ENCODE measurements at places on chromosomes 16 and 17.
A peak's percentile ranks its signal among the peaks of the same experiment; 100 is the strongest.

- no peak for DNase-seq
Measured at GRCh38 chr17:74875977-74876593, 3.3 kb upstream of the FDXR start.

DNA sequence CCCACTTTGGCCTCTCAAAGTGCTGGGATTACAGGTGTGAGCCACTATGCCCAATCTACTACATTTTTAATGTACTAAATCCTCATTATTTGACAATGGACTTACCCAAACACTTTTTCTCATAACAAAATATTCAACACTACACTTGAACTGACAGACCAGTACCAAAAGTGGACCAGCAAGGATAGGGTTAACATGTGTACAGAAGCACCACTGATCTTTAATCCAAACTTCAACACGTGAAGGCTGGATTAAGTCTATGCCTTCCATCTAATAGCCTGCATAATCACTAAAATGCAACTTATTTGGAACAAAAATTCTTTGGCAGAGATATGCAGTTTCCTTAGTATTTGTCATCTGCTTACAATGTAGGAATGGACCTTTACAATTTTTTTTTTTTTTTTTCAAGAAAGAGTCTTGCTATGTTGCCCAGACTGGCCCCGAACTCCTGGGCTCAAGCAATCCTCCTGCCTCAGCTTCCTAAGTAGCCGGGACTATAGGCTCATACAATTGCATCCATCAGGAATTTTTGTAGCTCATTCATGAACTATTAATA lies 60.0 kb upstream of the BCAR1 start:
- DNase-seq = no peak

DNA sequence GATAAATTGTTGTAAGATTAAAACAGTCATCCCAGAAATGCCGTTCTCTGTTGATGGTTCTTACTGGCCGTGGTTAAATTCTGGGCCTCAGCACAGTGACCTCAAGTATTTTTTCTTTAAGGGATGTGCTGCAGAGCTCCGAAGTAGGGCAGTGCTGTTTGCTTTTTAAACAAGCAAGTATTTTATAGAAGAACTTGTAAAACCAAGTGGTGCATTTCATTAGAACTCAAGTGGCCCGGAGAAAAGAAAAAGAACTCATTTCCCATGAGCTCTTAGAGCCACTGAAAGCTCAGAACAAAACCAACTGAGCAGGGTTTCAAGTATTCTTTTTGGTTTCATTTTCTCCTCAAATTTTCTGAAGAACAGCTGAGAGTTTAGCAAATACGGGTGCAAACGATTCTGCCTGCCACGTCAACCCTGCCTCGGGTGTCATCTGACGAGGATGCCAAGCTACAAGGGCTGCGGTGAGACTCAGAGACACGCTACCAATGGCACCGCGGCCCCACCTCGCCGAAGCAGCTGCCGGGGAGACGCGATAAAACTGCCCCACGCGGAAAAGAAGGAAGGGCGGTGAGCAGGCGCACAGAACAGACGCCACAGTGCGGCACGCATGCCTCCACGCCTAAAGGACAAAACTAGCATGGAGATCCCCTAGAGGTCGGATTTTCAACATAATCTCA lies 6.3 kb downstream of the LMF1 start:
- DNase-seq = no peak

DNA sequence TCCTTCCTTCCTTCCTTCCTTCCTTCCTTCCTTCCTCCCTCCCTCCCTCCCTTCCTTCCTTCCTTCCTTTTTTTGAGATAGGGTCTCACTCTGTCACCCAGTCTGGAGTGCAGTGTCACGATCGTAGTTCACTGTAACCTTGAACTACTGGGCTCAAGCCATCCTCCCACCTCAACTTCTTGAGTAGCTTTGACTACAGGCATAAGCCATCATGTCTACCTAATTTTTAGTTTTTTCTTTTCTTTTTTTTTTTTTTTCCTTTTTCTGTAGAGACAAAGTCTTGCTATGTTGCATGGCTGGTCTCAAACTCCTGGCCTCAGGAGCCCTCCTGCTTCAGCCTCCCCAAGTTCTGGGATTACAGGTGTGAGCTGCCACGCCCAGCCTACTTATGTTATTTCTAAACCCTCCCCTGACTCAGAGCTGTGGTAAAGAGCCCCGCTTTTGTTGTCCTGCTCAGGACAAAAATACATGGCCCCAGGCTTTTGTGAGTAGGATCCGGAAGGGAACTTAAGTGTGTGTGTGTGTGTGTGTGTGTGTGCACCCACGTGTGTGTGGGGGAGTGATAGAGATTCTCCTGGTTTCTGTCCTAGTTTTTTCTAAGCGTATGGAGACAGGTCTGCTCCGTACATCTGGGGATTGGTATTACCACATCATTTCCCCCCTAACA lies 67.1 kb downstream of the PRKCB start:
- no peak for DNase-seq

GRCh38 chr16:14415291-14415690 lies 214.8 kb downstream of the PARN start:
- DNase-seq = peak; percentile 11

GRCh38 chr17:58643147-58643546 lies 48.7 kb downstream of the TEX14 start:
- no peak for DNase-seq

DNA sequence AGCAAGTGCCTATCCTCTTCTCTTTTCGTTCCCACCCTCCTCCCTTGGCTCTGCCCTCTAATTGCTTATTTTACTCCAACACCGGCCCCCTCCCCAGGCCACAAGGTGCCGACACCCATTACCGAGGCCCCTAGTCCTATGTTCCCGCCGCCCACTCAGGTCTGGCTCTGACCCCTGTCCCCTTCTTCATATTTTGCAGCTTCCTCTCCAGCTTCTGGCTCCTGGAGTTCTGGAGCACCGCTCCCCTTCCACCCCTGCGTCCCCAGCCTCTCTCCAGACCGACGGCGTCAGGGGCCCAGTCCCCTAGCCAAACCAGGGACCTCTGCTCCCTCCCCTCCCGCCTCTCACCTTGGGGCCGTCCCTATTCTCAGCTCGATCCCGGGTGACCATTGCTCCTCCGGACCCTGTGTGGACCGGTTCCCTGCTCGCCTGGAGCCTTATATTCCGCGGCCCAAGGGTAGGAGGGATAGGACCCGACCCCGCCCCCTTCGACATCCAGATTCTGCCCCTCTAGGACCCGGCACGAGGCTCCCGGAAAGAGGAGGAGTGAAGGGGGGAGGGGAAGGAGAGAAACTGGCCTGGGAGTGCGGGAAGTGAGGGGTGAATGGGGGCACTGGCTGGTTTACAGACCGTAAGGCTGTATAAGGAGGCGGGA lies at the start of gene HES7:
Gene HES7 (minus strand): TSS at position 412 of the 655 bp plus-strand sequence. CDS start 22 bp downstream, at position 390.
- DNase-seq = no peak

DNA sequence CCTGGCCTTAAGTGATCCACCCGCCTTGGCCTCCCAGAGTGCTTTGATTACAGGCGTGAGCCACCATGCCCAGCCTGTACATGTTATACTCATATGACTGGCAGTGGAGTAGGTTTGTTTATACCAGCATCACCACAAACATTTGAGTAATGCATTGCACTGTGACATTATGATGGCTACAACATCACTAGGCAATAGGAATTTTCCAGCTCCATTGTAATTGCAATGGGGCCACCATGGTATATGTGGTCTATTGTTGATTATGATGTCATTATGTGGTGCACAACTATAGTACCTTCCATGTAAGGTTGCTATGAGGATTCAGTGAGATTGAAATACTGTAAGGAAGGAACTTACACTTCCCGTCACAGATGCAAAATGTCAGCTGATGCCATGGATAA lies 168.9 kb downstream of the COPRS start:
- no peak for DNase-seq

DNA sequence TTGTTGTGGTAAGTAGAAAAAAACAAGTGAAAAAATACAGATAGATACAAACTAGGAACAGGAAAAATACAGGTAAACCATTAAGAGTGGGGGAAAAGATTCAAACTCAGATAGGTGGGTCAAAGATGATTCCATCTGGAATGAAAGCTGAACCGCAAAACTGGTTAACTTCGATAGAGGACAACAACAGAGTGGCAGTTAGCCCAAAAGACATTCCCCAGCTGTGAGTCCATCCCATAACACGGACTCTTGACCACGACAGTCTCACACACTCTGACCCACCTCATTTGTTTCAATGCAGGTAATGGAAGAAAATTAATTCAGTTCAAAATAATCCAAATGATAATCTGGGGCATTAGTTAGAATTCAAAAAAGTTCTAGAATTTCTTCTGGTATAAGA lies 13.5 kb downstream of the ELAC2 start:
- DNase-seq = no peak

GRCh38 chr16:13111747-13112146 lies 210.3 kb downstream of the SHISA9 start:
- no peak for DNase-seq

- DNase-seq = no peak
Measured at GRCh38 chr16:73048292-73049080, 558 bp upstream of the ZFHX3 start.

- no peak for DNase-seq
Measured at GRCh38 chr17:16072031-16072430, 72.4 kb downstream of the TTC19 start.

DNA sequence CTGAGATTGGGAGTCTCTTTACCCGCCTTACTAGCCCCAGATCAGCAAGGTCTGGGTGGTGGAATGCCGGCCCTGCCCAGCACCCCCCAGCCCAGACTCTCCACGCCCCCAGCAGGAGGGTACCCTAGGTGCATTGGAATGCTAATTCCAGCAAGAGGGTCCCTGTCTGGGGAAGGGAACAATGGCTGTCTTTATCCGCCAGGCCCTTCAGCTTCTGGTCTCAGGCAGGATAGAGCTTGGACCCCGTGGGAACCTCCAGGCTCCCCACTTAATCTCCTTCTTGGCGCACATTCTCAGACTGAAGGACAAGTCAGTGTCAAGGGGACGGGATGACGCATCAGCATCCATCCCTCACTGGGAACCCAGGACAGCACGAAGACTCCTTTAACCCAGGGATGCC lies 85.1 kb downstream of the LITAF start:
- DNase-seq = no peak

- no peak for DNase-seq
Measured at GRCh38 chr16:83973581-83974385, 5.7 kb downstream of the NECAB2 start.

- DNase-seq = no peak
Measured at GRCh38 chr17:34762078-34762477, 182.7 kb downstream of the TMEM132E start.

GRCh38 chr17:50550661-50551432 lies 3.9 kb downstream of the SPATA20 start:
- peak; percentile 33 for DNase-seq

DNA sequence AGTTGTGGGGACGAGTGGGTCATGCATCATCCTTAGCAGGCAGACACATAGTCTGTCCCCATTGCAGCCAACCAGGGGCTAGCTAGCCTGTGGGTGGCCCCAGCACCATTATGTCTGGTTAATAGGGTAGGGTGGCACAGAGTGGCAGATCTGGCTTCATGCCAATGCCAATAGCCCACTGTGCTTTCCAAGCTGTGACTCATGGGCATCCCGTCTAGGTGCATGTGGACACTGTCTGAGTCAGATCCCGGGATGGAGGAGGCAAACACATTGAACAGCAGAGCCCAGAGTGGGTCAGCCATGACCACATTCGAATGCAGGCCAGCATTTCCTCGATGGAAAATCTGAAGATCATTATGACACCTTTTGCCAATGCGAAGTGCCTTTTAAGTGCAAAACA lies 2.5 kb downstream of the HS3ST2 start:
- DNase-seq = no peak

GRCh38 chr17:73856556-73856955 lies 212.3 kb upstream of the SDK2 start:
- no peak for DNase-seq

GRCh38 chr16:12398029-12398682 lies 405.5 kb downstream of the CPPED1 start:
- DNase-seq = no peak

DNA sequence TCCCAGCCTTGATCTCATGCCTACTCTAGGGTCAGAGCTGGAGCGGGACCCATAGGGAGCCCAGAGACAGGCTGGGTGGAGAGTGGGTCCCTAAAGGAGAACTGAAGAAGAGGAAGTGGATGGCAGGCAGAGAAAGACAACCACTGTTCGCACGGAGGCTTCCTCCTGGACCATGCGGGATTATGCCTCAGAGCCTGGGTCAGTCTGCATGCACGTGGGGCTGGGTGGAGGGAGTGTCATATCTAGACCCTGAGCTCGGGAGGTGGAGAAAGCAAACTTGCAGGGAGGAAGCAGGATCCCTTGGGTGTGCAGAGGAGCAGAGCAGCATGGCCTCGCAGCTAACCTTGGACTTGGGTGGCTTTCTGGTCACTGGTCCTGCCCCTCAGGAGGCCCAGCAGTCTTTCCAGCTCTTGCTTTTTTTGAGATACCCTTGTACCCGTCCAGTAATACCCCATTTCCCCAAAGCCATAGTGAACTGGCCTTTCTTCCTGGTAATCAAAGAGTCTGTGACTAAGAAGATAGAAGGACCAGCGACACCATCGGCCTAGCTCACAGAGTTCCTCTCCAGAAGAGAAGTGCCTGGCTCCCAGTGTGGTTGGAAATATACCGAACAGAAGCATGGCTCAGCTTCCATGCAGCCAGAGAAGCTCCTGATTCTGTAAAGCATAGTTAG lies 344.2 kb downstream of the CPPED1 start:
- no peak for DNase-seq

- no peak for DNase-seq
Measured at GRCh38 chr17:35342276-35342675, 31.1 kb downstream of the SLFN11 start.

DNA sequence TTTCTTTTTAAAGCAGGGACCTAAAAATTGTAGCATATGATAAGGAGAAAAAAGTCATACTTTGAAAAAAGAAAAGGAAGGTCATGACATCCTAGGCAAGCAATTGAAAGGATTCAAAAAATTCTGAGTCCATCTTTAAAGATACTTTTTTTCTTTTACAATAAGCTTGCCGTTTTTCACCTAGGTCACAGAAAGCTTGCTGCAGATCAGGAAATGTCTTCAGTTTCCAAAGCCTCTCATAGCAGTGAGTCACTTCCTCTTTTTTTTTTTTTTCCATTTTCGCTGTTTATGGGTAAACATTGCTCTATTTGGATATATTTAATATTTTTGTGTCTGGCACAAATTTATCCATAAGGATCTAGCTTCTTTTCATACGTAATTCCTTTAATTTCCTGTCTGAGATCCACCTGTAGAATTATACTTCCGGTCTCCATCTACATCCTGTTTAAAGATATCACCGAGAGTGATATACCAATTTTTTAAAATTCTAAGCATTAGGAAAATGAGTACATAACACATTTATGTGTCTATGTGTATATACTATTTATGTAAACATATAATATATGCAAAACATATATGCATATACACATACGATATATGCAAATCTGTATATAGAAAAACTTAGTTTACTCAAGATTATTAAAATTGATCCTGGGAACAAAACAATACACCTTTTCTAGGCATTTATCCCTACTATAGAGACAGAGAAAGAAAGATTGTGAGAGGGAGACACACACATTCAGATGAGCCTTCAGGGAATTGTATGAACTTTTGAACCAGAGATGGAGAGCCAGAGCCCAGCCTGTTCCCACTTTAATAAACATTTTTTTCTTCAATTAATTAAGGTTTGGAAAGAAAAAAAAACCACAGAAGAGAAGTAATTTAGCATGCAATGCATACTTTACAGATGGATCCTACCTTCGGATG lies 134.4 kb downstream of the SKAP1 start:
- no peak for DNase-seq

- peak; percentile 73 for DNase-seq
Measured at GRCh38 chr17:28547623-28548416, 4.6 kb downstream of the UNC119 start.

GRCh38 chr16:83215406-83216001 lies 588.7 kb downstream of the CDH13 start:
- DNase-seq = peak; percentile 25

- no peak for DNase-seq
Measured at GRCh38 chr16:74811911-74812310, 37.3 kb upstream of the FA2H start.

All from CMK (cell line).